ENCODE measurements at places on chromosomes 3 and 15.
A peak's percentile ranks its signal among the peaks of the same experiment; 100 is the strongest.

DNA sequence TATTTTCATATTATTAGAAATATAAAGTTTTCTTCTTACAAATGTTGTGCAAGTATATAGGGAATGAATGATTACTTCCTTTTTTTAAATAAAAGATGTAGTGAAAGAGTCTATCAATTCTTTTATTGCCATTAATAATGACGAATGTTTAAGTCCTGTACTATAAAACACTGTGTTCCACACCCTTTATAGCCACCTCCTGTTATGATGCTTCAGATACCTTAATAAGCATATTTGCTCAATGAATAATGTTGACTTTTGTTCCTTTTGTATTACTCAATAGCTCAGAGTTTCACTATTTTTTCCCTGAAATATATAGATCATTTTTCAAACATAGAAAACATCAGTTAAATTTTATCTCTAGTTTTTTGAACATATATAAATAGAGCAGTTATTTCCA, 378.2 kb upstream of the THBS1 start:
- DNase-seq, result no peak

- no peak for DNase-seq
Observed at GRCh38 chr15:47184003-47184907, 533.0 kb upstream of the SEMA6D start.

GRCh38 chr15:97234851-97235610, 725.5 kb upstream of the ARRDC4 start:
- peak; percentile 49 for DNase-seq

GRCh38 chr15:92763459-92763858, 107.9 kb upstream of the FAM174B start:
- DNase-seq, result no peak

- peak; percentile 75 for DNase-seq
Observed at GRCh38 chr15:51649659-51650521, 27.3 kb upstream of the DMXL2 start.

GRCh38 chr3:141039589-141039988, 11.6 kb upstream of the SPSB4 start:
- DNase-seq, result no peak

- DNase-seq, result no peak
Observed at GRCh38 chr15:49621887-49622286, 1.0 kb downstream of the DTWD1 start.

- no peak for DNase-seq
Observed at GRCh38 chr3:43415088-43415487, 128.7 kb downstream of the SNRK start.

- no peak for DNase-seq
Observed at GRCh38 chr3:151576511-151577137, 115.8 kb upstream of the IGSF10 start.

DNA sequence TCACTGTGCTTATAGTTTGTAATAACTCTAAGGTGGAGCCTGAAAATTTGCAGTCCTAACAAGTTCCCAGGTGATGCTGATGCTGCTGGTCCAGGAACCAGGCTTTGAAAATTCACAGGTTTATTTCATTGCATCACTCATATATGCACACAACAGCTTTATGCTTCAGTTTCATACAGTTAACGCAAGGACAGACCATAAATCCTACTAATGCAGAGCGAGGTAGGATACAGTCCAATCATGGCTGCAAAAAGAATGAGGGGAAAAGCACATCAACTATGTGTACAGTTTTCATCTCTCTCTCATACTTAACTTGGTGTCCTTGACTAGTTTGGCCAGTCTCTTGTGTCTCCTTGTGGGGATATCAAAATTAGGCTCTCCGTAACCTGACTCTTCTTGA, 135.1 kb downstream of the SLCO3A1 start:
- no peak for DNase-seq

DNA sequence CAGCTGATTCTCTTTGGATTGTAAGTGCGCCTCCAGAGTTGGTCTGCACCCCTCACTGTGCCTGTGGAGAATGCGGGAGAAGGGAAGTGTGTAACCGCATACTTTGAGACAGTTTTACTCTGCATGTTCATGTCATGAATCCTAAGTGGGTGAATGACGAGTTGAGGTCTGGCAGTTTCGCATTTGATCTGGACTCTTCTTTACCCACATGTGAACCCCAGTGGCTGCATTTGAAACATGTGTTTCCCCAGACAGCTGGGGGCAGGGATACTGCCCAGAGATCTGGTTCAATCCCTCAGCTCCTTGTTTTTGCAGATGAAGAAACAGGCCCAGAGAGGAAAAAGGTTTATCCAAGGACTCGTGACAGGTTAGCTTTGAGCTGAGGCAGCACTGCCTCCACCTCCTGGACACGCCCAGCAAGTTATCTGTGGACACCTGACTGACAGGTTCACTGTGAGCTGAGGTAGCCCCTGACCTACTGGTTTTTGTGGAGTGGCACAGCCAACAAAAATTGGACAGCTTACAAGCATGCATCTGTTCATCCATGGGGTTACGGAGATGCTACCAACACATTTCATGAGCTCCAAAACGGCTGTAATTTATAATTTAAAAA, 207.3 kb downstream of the XXYLT1 start:
- no peak for DNase-seq
